Activated T-cell treated with anti-CD3 and anti-CD28 coated beads, Interleukin-2, amount 50 U/mL, for 4 hours (primary cell): ENCODE measurements at places on chromosomes 1 and 21.

GRCh38 chr1:86754265-86754974, 50.0 kb downstream of the SH3GLB1 start:
- no peak for DNase-seq

DNA sequence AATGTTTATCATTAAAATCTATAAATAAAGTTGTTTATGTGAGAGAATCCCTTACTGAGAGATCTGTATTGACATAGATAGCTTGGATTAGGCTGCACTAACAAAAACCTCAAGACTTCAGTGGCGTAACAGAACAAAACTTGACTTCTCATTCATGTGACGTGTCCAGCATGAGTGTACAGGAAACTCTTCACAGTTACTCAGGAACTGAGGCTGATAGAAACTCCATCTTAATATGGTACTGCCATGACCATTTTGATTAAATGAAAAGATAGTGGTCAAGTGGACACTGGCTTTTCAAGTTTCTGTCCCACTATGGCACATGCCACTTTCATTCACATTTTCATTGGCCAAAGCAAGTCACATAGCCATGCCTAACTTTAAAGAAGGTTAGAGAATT, 3.7 kb downstream of the ST3GAL3 start:
- no peak for DNase-seq

DNA sequence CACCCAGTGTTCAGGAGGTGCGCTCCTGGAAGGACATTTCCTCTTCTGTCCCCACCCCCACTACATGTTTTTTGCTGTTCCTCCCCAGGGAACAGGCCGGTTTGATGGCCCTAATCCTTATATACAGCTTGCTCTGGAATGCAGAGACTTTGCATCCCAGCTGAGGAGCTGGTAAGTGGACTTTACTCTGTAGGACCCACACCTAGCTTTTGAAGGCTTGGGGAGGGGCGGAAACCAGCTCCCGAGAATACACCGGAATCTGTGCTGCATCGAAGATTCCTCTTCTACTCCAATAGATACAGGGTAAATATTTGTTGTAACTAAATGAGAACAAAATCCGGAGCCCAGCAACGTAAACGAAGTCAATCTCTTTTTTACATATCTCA, 1.2 kb upstream of the CGN start:
- no peak for DNase-seq

DNA sequence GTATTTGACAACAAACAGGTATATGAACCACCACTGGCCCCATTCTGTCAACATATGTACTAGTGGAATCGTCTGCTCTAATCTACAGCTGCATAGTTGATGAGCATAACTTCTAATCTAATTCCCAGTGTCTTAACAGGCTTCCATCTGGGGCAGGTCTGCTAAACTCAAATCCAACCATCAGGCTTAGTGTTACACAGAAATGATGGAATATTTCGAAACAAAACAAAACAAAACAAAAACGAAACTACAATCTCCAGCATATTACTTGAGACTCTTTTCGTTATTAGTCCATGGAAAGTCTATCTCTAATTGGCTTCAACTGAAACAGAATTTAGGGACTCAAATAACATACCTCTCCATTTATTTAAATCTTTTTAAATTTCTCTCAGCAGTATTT, 37.6 kb downstream of the DIPK1A start:
- DNase-seq, result no peak

DNA sequence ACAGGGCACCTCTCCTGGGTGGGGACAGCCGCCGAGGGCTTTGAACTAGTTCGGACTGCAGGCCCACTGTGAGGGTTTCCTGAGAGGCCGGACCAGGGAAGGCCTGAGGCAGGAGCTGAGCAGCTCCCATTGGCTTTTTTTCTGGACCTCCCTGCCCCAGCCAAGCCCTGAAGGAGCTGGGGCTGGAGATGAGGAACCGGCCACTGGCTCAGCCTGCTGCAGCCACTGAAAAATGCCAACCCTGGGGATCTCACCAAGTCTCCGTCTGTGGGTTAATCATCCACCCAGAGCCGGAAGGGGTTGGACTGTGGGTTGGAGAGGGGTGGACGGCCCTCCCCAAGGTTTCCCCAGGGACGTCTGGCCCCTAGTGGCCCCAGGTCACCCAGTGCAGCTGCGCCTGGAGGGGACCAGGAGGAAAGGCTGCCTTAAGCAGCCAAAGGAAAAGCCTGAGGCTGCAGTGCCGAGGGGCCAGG, 2.5 kb downstream of the VWA1 start:
- DNase-seq, result no peak

DNA sequence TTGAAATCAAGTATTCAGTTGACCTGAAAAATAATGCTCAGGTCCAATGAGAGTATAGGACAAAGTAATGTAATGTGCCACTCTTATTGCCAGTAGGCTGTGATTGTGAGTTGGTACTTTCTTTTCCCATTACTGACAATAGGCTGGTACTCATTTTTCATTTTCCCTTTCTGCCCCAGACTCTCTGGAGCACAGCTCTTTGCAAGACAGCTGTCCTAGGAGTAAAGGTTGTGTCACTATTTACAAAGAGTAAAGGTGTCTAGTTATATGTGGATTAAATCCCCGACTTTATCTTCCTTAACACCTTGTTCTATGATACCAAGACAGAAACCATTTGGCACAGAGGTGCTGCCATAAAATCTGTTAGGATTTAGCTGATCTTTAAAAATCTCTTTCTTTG, 32.3 kb upstream of the RASAL2 start:
- DNase-seq, result no peak
